Cerebellar nuclear complex (tissue), 1 donor: ENCODE measurements at places on chromosomes 7 and 10.

GRCh38 chr10:15300697-15301096 is 70.4 kb downstream of the FAM171A1 start:
- no peak for DNase-seq

- no peak for DNase-seq
Observed at GRCh38 chr10:50552308-50552707, 71.4 kb downstream of the SGMS1 start.

GRCh38 chr7:26278770-26279169 is 12.9 kb upstream of the SNX10 start:
- DNase-seq = no peak

GRCh38 chr7:81887098-81888090 is 117.5 kb upstream of the HGF start:
- no peak for DNase-seq

GRCh38 chr7:101168412-101169049 is 3.2 kb upstream of the VGF start:
- no peak for DNase-seq
